ENCODE measurements at places on chromosomes 3 and 15. TPM values are rescaled to one million over a fixed set of nuclear protein-coding genes. Genes with fewer than 3 reads are reported as not detected.

- no peak for DNase-seq
These were observed 8.3 kb downstream of the SNAPC5 start for GRCh38 chr15:66489179-66489791.

TMIE gene
- 0.63 TPM for polyA plus RNA-seq

GRCh38 chr3:155248531-155249187 is 44.8 kb downstream of the STRIT1 start:
- no peak for DNase-seq

- no peak for DNase-seq
These were observed 134.0 kb upstream of the IL12A start for GRCh38 chr3:159854500-159855124.

DNA sequence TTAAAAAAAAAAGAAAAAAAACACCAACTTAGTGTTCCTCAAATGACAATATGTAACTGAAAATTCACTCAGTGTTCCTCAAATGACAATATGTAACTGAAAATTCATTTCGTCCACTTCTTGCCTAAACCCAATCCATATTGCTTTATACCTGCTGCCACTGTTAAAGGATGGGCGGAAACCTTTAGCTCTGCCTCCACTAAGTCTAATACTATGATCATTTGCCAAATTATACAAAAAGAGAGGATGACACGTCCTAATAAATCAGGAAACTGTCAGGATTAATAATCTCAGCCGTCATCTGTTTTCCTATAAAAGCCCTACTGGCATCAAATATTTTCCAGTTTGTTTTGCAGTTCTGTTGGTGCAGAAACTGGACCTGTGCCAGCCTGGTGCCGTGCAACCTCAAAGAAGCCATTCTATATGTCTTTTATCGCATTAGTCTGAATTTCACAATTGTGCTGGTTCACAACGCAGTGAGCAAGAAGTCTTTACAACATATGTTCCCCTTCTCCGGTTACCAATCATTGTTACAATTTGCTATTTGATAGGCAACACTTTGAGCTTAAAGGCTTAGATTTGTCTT is 160.4 kb upstream of the KCNH8 start:
- no peak for DNase-seq

DNA sequence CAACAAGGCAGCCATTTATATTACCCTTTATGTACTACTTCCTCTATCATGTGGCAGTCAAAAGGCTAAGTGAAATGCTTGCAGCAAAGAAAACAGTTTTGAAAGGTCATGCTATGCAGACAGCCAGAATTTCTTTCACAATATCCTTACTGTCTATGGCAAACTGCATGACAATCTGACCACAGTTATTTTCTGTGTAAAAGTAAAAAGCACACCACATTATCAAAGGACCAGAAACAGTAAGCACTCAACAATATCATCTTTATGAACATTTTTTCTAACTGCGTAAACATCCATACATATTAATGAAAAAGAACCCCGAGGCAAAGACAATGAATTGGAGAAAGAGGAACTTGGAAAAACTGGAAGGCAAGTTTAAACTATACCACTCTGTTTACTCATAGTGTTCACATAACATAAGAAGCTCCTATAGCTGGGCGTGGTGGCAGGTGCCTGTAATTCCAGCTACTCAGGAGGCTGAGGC is 47.9 kb downstream of the PIK3CB start:
- DNase-seq, result no peak

GRCh38 chr15:47959617-47960413 is 161.0 kb upstream of the SLC24A5 start:
- DNase-seq, result no peak

DISP2 gene
- 3.3 TPM for polyA plus RNA-seq

- DNase-seq, result no peak
These were observed 3.9 kb upstream of the CXCR6 start for GRCh38 chr3:45939341-45939771.

GRCh38 chr3:189845069-189845468 is 213.9 kb downstream of the TP63 start:
- no peak for DNase-seq

RARRES1 gene
- polyA plus RNA-seq, result 48.0 TPM

SOX2 gene
- 23.7 TPM for polyA plus RNA-seq

- DNase-seq, result no peak
These were observed at the start of gene TLR9 for GRCh38 chr3:52225452-52226228. Gene TLR9 (minus strand): TSS chr3:52225645. CDS start chr3:52225529, 116 bp downstream.

TMEM207 gene
- 0.37 TPM for polyA plus RNA-seq

CORO2B gene
- 19.8 TPM for polyA plus RNA-seq

GRCh38 chr15:66573719-66574595 is 8.2 kb upstream of the LCTL start:
- no peak for DNase-seq

CCR1 gene
- 8.0 TPM for polyA plus RNA-seq

Data from right lung (tissue), 10 donors.